ENCODE measurements at places on chromosomes 11 and 22. TPM values are rescaled to one million over a fixed set of nuclear protein-coding genes. Genes with fewer than 3 reads are reported as not detected.

DNA sequence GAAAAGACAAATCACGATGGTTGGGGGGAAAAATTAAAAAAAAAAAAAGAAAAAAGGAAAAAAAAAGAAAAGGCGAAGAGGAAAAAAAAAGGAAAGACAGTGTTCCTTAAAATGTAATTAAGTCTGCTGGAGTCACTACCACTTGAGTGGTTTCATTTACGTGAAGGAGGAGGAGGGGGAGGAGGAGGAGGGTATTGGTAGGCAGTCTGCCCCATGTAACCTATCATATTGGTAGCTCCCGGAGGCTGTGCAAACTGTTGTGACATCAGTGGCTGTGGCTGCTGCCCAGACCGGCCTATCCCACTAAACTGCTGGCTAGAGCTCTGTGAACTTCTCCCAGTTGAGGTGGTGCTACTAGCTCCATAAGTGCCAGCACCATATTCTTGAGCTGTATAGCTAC, 17.9 kb downstream of the KDELR3 start:
- no peak for DNase-seq

DNA sequence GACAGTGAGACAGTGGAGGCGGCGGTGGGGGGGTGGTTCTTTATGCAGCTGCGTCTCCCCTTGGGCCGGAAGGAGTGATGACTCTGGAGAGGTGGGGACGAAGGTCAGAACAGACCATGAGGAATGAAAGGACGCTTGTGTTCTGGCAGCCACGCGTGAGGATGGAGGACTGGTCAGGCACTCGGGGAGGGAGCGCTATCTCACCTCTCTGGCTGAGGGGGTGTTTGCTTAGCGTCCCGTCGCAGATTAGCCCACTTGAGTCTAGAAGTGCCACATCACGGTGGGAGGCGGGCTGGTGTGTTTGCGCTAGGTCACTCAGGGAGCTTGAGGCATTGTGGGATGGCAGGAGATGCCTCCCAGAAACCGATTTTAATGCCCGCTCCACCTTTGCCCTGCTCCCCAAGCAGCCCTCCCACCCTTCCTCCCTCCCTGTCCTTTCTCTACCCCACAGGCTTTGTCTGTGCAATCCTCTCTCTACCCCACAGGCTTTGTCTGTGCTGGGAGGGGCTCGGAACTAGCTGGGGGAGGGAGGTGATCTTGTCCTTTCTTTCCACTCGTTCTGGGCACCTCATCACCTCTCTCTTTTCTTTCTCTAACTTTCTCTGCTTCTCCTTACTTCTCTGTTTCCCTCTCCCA, 97.8 kb downstream of the PKNOX2 start:
- DNase-seq, result no peak

- no peak for DNase-seq
Observed at GRCh38 chr11:10537600-10537999, 3.4 kb downstream of the RNF141 start.

DNA sequence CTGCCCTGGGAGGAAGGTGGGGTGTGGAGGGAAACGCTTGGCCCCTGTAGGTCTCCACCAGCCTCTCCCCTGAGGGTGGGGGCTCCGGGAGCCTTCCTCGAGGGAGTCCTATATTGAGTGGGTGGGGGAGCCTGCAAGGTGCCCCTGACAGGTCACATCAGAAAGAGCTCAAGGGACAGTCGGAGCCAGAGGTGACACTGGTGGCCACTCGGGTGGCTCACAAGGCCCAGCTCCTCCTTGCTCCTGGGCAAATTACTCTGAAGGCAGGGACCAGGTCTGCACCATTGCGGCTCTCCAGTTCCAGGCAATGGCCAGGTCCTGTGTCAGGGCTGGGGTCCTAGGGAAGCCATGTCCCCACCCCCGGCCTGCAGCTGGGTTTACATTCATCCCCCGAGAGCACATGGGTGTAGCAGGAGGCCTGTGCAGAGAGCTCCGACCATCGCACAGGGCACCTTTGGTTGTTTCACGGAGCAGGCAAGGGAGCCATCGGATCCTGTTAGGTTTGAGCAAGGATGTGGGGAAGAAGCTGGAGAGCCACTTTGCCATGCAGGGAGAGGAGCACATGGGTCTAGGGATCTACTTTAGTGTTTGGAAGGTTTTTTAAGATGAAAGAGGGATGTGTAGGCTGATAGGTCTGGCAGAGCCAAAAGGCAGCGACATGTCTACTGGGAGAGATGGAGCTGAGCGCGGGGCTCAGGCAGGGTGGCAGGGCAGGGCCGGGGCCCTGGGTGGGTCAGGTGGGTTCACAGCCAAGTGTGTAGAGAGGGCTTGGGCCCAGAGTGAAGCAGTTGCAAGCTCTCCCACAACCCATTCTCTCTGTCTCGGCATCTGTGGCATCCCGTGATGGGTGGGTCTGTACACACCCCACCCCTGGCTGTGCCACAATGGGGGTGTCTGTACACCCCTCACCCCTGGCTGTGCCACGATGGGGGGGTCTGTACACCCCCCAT, 14.8 kb downstream of the CCND1 start:
- DNase-seq, result no peak

- DNase-seq, result no peak
Observed at GRCh38 chr11:120906766-120907165, 117.1 kb upstream of the TBCEL start.

DNA sequence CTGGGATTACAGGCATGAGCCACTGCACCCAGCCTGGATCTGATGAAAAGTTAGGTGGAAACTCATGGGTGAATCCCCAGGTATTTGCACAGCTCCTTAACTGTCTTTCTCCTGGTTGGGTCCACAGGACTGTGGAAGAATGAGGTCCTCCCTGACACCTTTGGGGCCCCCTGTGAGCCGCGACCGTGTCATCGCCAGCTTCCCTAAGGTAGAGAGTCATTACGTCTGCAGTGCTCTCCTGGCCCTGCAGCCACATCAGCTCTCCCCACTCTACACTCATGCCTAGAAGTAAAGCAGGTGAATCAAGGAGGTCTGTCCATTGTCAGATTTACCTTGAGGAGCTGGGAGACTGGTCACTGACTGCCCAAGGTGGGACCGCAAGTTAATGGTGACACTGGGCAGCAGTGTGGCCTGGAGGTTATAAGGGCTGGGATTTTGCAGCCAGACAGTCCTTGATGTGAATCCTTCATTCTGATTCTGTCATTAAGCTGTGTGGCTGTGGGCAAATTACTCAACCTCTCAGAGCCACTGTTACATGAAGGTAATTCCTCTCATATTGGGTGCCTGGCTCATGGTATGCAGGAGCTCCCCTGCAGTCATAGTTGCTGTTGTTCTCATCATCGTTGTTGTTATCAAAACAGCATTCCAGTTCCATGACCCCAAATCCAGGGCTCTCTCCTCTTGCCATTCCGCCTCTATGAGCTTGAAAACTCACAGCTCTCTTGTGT, 1.4 kb downstream of the RAB36 start:
- DNase-seq, result no peak

DNA sequence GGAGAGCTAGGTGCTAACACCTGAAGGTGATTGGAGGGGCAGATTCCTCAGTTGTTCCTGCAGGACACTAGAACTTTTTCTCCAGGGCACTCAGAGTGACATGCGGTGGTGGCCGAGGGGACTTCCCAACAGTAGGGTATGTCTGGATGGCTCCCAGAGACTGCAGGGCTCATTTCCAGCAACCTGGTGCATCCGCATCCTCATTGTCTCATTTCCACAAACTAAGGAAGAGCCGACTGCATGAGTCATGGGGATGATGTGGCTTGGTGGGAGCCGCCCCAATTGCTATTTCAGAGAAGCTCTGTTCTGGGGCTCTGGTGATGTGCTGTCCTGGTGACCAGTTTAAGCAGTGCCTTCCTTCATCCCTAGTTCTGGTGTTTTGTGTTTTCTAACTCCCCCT, 2.8 kb upstream of the ROBO4 start:
- no peak for DNase-seq

Gene VPREB3
- polyA plus RNA-seq, result 1.1 TPM

Gene TTC28
- 29.8 TPM for polyA plus RNA-seq

Gene OR51G1
- not detected for polyA plus RNA-seq

Gene NXPE2
- 0.31 TPM for polyA plus RNA-seq

Gene OR10A5
- not detected for polyA plus RNA-seq

Gene CHKB
- polyA plus RNA-seq, result 82.5 TPM

Gene CTR9
- 70.1 TPM for polyA plus RNA-seq

Gene KLHDC7B
- 0.86 TPM for polyA plus RNA-seq
